ENCODE measurements at places on chromosomes 2 and 18.

- DNase-seq: no peak
Measured at GRCh38 chr2:235230821-235231601, 262.8 kb upstream of the AGAP1 start.

GRCh38 chr2:217555081-217555876, 447.5 kb downstream of the TNS1 start:
- no peak for DNase-seq

- DNase-seq: no peak
Measured at GRCh38 chr2:174020026-174020425, 54.9 kb upstream of the SP3 start.

DNA sequence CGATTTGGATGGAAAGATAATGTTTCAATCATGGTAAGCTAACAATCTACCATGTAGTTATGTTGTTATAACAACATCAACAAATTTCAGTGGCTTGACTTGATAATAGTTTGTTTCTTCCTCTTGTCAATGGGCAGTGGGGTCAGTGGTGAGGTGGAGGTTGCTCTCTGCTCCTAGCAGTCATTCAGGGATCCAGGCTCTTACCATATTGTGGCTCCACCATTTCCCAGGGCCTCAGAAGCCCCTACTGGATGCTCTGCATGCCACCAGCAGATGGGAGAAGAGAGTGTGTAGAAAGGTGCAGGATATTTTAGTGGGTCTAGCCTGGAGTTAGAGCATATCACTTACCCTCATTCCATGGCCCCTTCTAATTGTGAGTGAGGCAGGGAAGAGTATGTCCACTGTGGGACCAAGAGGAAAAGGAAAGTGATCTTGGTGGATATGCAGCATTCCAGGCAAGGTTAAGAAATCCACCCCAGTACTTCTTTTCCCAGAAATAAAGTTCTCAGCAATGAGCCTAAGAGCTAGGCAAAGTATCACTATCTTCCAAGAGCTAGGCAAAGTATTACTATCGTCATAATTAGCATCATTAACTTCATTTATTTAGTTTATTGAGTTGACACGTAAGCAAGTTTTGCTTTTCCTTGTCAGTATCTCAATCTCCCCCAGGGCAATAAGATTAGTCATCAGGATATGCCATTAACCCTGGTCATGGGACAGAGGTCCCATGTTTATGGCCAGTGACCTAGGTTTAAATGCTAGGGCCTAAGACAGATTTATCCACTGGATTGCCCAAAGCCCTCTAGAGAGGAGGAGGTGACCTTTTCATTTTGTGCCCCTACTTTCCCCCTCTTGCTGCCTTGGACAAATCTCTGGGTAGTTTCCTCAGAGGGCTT, 4.2 kb upstream of the IWS1 start:
- DNase-seq: no peak

GRCh38 chr2:237012004-237012403, 73.7 kb upstream of the COPS8 start:
- no peak for DNase-seq

GRCh38 chr18:6741232-6741663, 11.7 kb downstream of the ARHGAP28 start:
- DNase-seq: no peak

- DNase-seq: no peak
Measured at GRCh38 chr2:195029804-195030654, 627.0 kb upstream of the SLC39A10 start.

GRCh38 chr2:137975280-137976271, 11.3 kb downstream of the HNMT start:
- no peak for DNase-seq

All from activated naive CD4-positive, alpha-beta T cell (primary cell).